ENCODE measurements at places on chromosomes 5 and 9. TPM values are rescaled to one million over a fixed set of nuclear protein-coding genes. Genes with fewer than 3 reads are reported as not detected.

DNA sequence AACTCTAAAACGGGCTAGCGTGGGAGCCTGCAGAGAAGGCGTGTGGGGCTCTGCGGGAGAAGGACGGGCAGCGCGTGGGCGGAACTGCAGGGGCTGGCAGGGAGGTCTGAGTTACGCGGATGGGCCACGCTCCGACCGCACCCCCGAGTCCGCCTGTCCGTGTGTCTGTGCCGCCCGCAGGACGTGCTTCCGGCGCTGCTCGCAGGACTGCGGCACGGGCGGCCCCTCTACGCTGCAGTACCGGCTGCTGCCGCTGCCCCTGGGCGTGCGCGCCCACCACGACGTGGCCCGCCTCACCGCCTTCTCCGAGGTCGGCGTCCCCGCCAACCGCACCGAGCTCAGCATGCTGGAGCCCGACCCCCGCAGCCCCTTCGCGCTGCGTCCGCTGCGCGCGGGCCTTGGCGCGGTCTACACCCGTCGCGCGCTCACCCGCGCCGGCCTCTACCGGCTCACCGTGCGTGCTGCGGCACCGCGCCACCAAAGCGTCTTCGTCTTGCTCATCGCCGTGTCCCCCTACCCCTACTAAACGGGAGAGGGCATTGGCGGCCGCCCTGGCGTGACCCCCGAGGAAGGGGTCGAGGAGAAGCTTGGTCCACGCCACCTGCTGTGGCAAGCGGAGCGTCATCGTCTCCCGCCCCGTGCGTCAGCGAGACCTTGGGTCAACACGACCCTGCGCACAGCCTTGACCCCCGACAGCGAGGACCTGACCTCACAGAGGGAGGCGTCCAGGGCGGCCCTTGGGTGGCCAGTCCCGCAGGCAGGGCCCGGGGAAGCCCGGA lies 11.4 kb upstream of the ASS1 start:
- H3K27me3 ChIP-seq = peaks cover 80% of the 10 kb centered on the region
- no peak overlapping the region for H3K27ac ChIP-seq
- H3K4me1 ChIP-seq = peaks cover 12% of the 10 kb centered on the region

DNA sequence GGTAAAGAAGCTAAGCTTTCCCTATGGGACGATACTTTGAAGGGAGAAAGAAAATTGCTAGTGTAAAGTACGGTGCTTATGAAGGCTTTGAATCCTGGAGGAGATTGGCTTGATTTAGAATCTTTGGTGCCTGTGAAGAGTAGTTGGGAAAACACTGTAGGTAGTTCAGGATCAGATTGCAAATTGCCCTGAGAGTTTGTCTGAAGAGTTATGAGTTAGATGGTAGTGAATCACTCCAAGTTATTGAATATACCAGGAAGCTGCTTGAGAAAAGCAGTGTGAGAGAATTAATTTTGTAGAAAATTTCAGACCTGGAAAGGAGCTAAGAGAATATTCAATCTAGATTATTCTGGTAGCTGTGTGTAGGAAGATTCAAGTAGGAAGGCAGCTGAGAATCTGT lies 11.5 kb downstream of the MAN2A1 start:
- no peak overlapping the region for H3K27ac ChIP-seq
- DNase-seq = no peak
- peaks cover 22% of the 10 kb centered on the region for H3K4me1 ChIP-seq
- H3K36me3 ChIP-seq = no peaks in the 10 kb centered on the region
- H3K4me3 ChIP-seq = no peak overlapping the region
- H3K27me3 ChIP-seq = no peaks in the 10 kb centered on the region

SPINK7 gene
- not detected for total RNA-seq

- H3K36me3 ChIP-seq = no peaks in the 10 kb centered on the region
- peaks cover 70% of the 10 kb centered on the region for H3K27me3 ChIP-seq
- H3K4me1 ChIP-seq = peaks cover 5% of the 10 kb centered on the region
These were observed 32.9 kb downstream of the FAM163B start for GRCh38 chr9:133576031-133576874.

DNA sequence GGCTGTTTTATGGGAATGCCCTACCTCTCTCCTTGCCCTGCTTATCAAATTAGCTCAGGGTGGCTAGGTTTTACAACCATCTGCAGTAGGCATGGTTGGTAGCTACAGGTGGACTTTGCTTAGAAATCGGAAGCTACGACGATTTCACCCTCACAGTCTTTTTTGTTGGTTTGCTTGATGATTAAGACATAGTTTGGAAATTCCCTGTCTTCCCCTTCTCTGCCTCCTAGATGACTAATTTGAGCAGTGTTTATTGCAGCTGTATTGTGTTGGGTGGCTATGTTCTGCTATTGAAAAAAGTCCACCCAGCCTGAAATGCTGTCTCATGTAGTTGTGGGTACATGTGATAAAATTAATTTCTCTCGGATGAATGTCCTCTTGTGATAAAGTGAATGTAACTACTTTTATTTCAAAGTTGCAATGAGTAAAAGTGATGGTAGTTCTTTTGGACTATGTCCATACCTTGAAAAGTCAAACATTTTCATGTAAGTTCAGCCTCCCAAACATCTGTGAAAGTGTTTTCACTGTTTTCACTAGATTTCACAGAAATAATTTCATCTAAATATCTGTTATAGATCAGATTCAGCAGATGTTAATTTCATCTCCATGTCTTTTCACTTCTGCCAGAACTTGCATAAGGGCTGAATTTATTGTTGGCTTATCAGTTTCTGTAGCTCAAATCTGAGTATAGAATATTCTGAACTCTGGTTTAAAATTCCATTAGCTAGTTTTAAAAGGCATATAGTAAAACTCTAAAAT lies 37.3 kb upstream of the FYB1 start:
- peaks cover 5% of the 10 kb centered on the region for H3K4me1 ChIP-seq
- no peaks in the 10 kb centered on the region for H3K36me3 ChIP-seq
- H3K27ac ChIP-seq = no peak overlapping the region

DNA sequence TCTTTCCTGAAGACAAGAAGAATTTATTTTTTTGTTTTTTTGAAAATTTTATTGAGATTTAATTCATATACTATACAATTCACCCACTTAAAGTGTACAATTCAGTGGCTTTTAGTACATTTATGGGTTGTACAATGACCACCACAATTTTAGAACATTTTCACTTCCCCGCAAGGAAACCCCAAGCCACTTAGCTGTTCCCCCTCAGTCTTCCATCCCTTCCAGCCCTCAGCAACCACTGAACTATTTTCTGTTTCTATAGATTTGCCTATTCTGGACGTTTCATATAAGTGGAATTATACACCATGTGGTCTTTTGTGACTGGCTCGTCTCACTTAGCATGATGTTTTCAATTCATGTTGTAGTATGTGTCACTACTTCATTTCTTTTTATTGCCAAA lies 28.0 kb downstream of the DNAI1 start:
- no peak for DNase-seq
- H3K4me1 ChIP-seq = no peaks in the 10 kb centered on the region
- H3K27ac ChIP-seq = no peak overlapping the region

- H3K27me3 ChIP-seq = no peaks in the 10 kb centered on the region
- H3K4me3 ChIP-seq = no peak overlapping the region
- peak overlapping the region; percentile 95 for H3K27ac ChIP-seq
- peak; percentile 73 for DNase-seq
These were observed 19.2 kb upstream of the CD180 start for GRCh38 chr5:67215519-67216471.

- H3K27ac ChIP-seq = no peak overlapping the region
- no peaks in the 10 kb centered on the region for H3K4me1 ChIP-seq
- H3K27me3 ChIP-seq = no peaks in the 10 kb centered on the region
- H3K36me3 ChIP-seq = no peaks in the 10 kb centered on the region
These were observed 75.2 kb downstream of the GOLPH3 start for GRCh38 chr5:32098890-32099310.

DNA sequence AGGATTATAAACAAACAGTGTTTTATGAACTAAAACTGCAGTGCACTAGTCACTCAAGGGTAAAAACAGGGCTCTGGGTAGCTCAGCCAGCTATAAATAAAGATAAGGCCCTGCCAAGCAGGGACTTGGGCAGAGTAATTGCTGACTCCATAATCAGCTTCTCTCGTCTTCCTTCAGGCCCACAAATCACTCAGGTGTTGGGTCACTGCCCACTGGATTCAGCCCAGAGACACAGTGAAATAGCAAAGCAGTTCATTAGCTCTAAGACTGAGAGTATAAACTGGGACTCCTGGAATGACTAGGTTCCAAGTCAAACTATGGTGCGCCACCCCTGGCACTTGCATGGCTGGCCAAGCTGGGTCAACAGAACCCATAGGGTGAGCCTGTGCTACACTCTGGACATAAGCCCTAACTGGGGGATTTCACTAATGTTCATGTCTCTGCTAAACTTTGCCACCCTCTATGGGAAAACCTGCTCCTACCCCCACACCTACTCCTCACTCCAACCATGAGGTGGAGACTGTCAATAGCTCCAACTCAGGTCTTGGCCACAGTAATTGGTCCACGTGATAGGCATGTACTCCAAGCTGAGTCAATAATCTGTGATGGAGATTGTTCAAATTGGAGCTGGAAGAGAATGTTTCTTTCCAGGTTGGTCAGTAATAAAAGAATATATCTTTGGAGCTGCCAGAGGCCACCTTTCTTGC lies 158.5 kb downstream of the SLIT3 start:
- no peak overlapping the region for H3K4me3 ChIP-seq
- no peaks in the 10 kb centered on the region for H3K27me3 ChIP-seq
- H3K4me1 ChIP-seq = no peaks in the 10 kb centered on the region
- no peak overlapping the region for H3K27ac ChIP-seq
- H3K36me3 ChIP-seq = no peaks in the 10 kb centered on the region

- no peaks in the 10 kb centered on the region for H3K27me3 ChIP-seq
- H3K4me1 ChIP-seq = peaks cover 21% of the 10 kb centered on the region
- H3K36me3 ChIP-seq = no peaks in the 10 kb centered on the region
- no peak for DNase-seq
These were observed 2.7 kb upstream of the CKMT2 start for GRCh38 chr5:81230416-81230815.

BRINP1 gene
- not detected for total RNA-seq
